ENCODE measurements at places on chromosomes 2 and 18.

GRCh38 chr2:156473445-156473844 is 37.3 kb downstream of the GPD2 start:
- DNase-seq, result no peak

GRCh38 chr2:175326801-175327200 is 145.3 kb upstream of the ATP5MC3 start:
- DNase-seq, result no peak

- no peak for DNase-seq
Measured at GRCh38 chr2:168149986-168150385, 97.4 kb downstream of the STK39 start.

GRCh38 chr2:102508863-102509262 is 35.8 kb downstream of the SLC9A4 start:
- no peak for DNase-seq

- no peak for DNase-seq
Measured at GRCh38 chr18:69032009-69032408, 234.1 kb downstream of the CCDC102B start.

GRCh38 chr2:181573140-181573736 is 83.7 kb downstream of the CERKL start:
- no peak for DNase-seq

- no peak for DNase-seq
Measured at GRCh38 chr2:226304308-226304707, 495.3 kb downstream of the IRS1 start.

DNA sequence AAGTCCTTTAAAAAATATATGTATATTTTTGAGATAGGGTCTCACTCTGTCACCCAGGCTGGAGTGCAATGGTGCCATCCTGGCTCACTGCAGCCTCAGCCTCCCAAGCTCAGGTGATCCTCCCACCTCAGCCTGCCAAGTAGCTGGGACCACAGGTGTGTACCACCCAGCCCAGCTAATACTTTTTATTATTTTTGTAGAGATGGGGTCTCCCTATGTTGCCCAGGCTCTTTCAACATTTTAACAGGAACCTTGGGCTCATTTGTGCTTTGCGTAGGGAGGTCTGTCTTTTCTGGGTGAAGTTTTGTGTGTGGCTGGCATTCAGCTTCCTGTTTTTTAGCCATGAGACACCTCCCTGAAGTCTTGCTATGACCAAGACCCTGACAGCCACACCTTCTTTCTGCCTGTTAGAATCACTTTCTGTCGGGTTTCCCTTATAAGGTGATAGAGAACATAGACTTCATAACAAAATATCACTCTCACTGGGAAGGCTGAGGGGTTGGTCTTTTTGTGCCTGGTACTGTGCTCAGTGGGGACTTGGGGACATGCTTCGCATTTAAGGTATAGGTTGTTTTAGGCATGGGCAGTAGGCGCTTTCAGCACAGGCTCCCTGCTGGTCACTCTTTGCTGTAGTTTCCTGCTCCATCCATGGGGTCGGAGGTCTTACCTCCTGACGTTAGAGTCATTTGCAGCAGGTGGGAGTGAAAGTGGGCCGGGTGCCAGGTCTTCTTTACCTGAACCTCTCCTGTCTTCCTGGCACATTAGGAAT is 3.4 kb downstream of the RAB31 start:
- DNase-seq, result no peak

GRCh38 chr2:229475778-229476177 is 204.7 kb upstream of the PID1 start:
- no peak for DNase-seq

DNA sequence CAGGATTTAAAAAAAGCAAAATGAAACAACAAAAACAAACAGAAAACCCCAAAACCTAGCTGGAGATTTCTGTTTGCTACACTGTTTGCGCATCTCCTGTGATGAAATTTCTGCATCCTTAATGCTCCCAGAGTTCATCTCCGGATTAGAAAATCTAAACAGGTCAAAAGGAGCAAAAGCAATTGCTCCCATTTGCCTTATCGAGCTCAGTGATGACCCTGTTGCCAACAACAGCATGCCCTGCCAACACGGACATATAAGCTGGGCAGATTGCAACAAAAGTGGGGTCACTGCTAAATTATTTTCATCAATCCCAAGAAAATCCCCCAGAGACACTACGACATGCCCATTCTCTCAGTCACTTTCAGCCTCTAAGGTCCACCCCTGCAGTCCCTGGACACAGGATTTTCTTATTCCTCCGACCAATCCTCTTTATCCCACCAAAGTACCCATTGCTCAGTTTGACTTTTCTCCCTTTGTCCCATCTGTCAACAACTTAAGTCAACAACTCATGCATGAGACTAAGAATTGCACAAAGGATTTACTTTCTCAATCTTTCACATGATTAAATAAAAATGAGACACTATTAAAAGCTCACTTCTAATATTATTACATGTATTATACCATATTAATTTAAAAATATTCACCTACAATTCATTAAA is 67.8 kb downstream of the ABCG8 start:
- DNase-seq, result no peak

DNA sequence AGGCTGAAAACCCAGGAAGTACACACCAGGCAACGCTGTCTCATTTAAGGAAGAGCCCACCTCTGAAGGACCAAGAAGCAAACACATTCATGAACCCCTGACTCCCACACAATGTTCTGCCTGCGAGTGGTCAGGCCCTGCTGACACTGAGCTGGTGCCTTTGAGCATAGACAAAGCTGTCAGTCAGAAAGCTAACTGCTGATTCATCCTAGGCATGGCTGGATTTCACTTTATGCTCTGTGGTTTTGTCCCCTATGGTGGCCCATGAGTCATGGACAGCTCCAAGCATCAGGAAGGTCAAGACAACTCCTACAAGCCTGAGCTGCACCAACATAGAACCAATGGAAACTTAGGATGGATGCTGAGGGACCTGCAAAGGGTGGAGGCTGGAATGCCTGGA is 78.9 kb downstream of the UXS1 start:
- DNase-seq, result no peak

GRCh38 chr2:144180131-144180530 is 339.8 kb downstream of the ZEB2 start:
- DNase-seq, result no peak

GRCh38 chr2:104938231-104938941 is 84.5 kb downstream of the POU3F3 start:
- DNase-seq, result no peak

GRCh38 chr2:195471163-195471562 is 185.9 kb upstream of the SLC39A10 start:
- DNase-seq, result no peak

DNA sequence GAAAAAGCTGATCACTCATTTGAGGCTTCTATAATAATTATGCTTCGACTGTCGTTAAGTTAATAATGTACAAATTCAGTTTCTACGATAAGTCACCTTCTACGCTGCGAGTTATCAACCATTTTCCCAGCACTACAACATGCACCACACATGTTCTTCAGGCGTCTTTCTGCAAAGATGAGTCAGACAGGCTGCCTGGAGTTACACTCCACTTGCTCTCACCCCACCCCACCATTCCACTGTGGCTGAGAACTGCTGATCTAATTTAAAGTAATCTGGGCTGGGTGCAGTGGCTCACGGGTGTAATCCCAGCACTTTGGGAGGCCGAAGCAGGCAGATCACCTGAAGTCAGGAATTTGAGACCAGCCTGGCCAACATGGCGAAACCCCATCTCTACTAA is 218.6 kb downstream of the DYM start:
- DNase-seq, result no peak

- no peak for DNase-seq
Measured at GRCh38 chr2:15655123-15655887, 63.6 kb downstream of the DDX1 start.

- no peak for DNase-seq
Measured at GRCh38 chr2:102258025-102258385, 53.4 kb upstream of the IL1RL1 start.

- DNase-seq, result no peak
Measured at GRCh38 chr2:206112846-206113547, 27.0 kb upstream of the INO80D start.

DNA sequence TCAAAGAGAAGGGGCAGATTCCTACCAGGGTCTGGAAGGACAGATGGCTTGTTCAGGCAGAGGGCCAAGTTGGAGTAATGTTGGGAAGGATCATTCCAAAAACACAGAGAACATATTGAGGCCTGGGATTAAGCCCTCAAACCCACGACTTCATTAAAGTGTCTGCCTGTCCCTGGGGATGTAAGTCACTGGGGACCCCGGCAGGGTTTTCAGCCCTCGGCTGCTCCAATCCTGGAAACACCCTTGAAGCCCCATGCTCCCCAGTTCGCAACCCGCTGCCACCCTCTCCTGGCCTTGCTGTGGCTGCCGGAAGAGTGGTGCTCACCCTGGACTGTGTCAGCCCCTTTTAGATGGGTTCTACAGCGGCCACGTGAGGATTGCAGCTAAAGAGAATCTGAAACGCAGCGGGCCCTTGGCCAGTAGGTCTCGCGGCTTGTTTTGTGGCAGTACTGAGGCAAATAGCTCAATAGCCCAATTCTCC is 79.9 kb downstream of the EPAS1 start:
- DNase-seq, result no peak

DNA sequence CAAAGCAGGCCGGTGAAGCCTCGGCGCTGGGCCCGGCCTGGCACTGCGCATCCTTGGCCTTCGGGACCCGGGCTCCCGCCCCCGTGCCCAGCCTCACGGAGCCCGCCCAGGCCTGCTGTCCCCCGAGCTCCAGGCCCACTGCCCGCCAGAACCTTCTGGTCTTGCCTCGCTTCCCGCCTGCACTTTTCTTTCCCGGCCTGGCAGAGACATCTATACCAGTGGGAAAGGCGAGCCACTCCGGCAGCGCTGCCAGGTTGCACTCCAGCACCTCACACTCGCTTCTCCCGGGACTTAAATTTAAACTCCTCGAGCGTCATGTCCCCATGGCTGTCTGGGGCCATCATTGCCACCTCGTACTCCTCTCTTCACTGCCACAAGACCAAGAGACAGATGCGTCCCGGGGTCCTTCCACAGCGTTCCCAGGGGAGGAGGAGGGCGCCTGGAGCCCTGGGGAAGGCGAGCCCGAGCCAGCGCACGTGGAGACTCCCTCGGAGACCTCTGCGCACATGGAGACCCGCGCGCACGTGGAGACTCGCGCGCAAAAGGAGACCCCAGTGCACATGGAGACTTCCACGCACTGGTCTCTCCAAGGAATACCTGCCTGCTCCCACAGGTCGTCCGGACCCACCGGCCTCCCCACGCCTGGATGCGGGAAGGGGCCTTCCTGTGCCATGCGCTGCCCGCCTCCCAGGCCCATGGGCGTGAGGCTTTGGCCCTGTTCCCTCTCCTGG is 253.1 kb upstream of the SALL3 start:
- no peak for DNase-seq

DNA sequence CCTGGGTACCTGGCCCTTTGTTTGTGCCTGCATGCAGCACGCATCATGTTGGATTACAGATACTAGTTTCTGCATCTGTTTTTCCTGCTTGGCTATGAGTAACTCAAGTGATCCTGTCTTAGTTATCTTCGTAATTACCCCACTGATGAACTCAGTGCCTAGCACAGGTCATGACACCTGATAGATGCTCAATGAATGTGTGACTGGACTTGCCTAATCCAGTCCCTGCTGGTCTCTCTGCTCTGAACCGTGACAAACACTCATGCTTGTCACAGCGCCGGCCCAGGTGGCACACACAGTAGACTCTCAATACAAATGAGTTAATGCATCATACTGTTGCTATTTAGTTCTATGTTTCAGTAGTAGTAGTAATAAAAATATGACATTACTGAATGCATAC is 31.2 kb upstream of the NTSR2 start:
- DNase-seq, result no peak

DNA sequence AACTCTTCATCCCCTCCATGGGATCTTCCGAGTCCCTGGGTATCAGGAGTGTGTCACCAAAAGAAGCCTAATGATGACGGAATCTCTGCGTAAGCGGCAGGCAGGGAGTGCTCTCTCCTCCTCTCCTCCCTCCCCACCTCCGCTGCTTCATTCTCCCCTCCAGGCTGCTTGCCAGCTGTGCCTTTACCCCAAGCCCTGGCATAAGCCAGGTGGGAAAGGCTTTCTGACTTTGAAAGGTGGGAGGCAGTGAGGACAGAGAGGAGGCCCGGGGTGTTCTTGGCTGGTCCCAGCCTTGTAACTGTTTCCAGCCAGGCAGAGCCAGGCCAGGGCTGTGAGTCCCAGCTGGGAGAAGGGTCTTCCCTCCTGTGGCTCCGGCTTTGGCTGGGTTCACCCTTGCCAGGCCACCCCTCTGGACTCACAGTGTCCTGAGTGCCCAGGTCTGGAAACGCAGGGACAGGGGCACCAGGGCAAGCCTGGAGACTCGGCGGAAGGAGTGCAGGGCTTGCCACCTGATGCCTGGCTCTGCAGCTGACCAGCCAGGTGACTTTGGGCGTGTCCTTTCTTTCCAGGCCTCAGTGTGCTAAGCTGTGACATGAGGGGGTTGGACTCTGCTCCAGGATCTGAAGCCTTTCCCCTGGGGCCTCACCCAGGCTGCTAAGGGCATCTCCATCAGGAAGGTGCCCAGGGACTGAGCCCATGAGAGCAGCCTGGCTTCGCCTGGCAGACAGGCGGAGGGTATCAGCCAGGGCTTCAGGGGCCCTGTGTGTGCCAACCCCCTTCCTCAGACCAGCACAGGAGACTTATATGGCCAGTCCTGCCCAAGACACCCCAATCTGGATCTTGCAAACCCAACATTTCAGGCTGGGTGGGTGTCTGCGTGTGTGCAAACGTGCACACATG is 32.7 kb upstream of the HPCAL1 start:
- no peak for DNase-seq

DNA sequence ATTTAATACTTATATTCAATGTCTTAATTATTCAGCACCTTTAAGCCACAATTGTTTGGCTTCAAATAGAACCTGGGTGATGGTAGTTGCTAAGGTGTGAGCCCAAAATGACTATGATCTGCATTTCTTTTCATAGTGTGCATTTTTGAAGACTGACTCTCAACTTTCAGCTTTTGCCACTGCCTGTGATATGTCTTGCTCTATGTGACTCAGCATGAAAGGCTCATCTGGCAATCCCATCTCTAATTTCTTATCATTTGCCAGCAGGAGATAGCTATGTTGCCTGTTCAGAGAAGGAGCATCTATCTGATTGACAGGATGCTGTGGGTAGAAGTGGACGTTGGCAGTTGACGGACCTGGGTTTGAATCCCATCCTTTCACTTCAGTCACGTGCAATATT is 34.5 kb upstream of the CCDC93 start:
- DNase-seq, result no peak

GRCh38 chr2:24511894-24512293 is 20.8 kb downstream of the NCOA1 start:
- DNase-seq, result no peak

- DNase-seq, result no peak
Measured at GRCh38 chr2:75513616-75514170, 47.0 kb downstream of the EVA1A start.

- no peak for DNase-seq
Measured at GRCh38 chr18:74654638-74655037, 57.0 kb downstream of the ZNF407 start.

GRCh38 chr2:101704816-101705578 is 7.5 kb downstream of the MAP4K4 start:
- no peak for DNase-seq
